T-helper 17 cell (primary cell): ENCODE measurements at places on chromosomes 2 and 18.

GRCh38 chr2:89763581-89764485 is 1072.4 kb downstream of the RPIA start:
- DNase-seq: no peak

GRCh38 chr2:67548317-67549201 is 151.4 kb downstream of the ETAA1 start:
- no peak for DNase-seq

DNA sequence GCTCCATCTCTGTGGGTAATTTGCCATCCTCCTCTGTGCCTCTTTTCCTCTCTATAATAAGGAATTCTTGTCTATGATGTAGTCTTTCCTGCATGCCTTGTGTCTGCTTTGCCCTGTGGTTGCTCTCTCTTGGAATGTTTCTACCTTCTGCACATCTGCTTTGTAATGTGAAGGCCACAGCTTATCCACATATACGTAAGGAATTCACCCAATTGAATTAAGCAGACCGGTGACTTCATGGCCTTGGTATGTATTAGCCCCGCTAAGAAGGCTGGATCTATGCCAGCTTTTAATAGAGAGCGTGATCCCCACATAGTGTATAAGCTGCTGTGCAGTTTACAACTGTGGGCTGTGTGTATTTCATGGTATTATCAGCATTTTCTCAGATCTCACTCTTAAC is 274.7 kb downstream of the RNF144A start:
- DNase-seq: no peak

- no peak for DNase-seq
Measured at GRCh38 chr2:96945014-96945413, 41.4 kb downstream of the FAM178B start.

DNA sequence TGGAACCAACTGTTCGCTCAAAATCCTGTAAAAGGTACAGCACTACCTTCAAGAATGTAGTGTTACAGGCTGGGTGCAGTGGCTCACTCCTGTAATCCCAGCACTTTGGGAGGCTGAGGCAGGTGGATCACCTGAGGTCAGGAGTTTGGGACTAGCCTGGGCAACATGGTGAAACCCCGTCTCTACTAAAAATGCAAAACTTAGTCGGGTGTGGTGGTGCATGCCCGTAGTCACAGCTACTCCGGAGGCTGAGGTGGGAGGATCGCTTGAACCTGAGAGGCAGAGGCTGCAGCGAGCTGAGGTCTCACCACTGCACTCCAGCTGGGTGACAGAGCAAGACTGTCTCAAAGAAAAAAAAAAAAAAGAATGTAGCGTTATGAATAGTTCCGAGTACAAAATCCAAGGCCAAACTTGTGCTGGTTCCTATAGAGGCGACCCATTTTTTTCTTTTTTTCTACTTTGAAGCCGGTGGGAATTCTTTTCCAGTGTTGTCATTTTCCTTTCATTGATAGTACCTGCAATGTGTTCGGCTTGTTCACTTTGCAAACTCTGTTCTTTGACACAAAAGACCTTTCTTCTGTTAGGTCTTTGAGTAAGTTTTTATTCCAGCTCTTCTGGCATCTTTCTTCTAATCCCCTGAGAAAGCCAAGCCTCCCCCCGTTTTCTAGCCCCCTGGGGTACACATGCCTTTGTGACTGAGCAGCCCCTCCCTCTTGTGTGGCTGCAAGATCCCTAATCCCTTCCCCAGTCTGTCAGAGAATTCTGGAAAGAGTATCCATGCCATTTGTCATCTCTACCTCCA is 25.1 kb downstream of the INPP5D start:
- DNase-seq: no peak

DNA sequence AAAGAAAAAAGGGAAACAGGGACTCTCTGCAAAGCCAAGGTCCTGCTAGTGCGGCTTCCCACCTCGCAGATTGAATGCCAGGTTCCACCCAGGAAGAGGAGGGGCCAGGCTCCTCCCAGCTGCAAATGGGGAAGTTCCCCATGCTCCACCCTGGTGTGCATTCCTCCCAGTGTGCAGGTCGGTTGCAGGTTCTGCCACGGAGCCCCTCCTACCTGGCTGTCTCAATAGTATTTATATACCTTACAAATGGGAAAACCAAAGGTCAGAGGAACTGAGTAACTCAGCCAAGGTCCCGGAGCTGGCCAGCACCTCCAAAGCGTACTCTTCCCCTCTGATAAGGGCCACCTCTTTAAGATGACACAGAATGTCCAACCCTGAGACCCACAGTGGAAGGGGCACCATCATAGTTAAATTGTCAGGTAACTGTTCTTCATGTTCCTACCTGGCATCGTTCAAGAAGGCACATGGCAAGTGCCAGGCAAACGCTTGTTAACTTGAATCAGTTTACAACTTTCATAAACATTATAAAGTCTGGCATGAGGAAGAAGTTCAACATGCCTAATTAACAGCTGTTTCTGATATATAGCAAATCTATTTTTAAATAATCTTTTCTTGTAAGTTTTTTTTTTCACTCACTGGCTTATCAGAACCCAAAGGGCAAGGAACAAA is 35.5 kb downstream of the POU3F3 start:
- DNase-seq: no peak

DNA sequence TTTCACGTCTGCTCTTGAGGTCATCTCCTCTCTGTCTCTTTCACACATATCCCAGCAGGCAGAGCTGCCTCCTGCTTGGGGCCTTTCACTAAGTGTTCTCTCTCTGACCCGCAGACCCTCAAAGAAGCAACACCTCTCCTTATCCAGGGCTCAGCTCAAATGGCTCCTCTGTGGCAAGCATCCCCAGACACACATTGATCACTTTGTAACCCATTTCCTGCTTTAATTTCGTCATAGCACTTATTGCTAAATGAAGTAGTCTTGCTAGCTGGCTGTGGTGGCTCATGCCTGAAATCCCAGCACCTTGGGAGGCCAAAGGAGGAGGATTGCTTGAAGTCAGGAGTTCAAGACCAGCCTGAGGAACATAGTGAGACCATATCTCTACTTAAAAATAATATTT is 41.4 kb downstream of the SGPP2 start:
- DNase-seq: no peak

DNA sequence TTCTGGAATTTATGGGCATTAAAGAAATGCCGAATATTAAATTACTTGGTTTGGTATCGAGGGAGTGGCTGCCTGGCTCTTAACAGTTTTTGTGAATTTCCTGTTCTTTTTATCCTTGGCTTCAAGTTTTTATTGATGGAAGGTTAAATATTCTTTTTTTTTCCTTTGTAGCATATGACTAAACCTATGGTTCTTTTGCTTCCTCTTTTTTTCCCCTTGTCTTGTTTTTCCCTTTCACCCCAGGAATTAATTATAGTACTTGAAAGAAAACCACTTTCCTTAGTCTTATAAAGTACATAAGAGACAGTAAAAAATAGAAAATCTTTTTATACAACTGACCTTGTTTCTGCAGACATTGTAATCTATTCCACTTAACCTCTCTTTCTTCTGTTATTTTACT is 42.4 kb downstream of the MGAT5 start:
- DNase-seq: no peak

DNA sequence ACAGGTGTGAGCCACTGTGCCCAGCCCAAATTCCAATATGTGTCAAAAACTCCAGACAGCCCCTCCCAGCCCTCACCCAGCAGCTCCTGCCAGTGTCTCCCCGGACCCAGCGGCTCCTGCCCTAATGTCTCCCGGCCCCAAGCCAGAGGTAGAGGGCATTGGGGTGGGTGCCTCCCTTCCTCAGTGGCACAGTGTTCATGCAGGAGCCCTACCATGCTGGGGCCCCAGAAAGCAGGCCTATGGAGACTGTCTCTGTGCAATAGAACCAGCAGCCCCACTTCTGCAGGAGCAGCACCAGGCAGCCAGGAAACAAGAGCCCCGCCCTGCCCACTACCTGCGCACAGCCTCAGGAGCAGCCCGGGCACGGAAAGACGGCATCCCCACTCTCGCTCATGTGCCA is 70.4 kb downstream of the EIPR1 start:
- DNase-seq: no peak

- DNase-seq: no peak
Measured at GRCh38 chr2:191748528-191749180, 70.7 kb downstream of the NABP1 start.

GRCh38 chr2:61707984-61708852 is 145.6 kb downstream of the FAM161A start:
- no peak for DNase-seq

DNA sequence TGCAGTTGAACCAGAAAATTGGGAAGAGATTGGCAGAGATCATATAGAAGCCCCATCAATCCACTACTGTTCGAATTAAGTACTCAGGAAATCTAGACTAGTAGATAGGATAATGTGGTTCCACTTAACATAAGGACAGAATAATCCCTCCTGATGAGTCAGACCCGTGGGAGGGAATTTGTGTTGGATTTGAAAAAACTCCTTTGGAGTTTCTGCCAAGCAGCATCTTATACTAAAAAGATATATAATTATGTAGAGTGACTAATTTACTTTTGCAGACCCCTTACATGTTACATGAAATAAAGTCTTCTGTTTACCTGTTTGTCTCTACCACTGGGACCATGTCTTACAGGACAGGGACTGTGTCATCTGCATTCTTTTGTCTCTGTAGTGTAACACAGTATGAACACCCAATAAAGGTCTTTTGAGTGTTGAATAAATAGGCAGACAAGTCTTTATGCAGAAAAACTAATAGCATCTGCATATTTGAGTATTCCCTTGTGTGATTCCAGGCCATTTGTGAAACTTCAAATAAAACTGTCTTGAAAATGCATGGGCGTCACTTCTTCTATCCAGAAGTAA is 122.6 kb upstream of the DNAJC10 start:
- DNase-seq: no peak

GRCh38 chr18:51614967-51615571 is 417.6 kb upstream of the MEX3C start:
- no peak for DNase-seq

- DNase-seq: no peak
Measured at GRCh38 chr2:109446278-109447131, 167.3 kb downstream of the SEPTIN10 start.

DNA sequence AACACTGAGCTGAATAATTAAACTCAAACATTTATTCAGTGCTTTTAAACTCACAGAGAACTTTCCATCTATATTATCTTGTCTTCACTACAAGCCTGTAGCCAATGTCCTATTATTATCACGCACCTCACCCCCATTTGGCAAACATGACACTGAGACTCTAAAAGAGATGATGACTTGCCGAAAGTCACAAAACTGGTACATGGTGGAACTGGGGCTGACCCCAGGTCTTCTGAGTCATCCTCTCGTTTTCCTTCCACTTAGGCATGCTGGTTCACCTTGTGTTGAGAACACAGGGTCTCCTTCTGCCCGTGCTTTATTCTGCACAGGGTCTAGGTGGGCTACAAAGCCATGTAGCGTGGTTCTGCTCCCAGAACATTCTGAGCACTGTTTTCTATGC is 230.0 kb upstream of the MGAT5 start:
- no peak for DNase-seq

- no peak for DNase-seq
Measured at GRCh38 chr2:130376433-130377293, 20.8 kb downstream of the PTPN18 start.

GRCh38 chr2:198273660-198274059 is 469.3 kb downstream of the PLCL1 start:
- no peak for DNase-seq

DNA sequence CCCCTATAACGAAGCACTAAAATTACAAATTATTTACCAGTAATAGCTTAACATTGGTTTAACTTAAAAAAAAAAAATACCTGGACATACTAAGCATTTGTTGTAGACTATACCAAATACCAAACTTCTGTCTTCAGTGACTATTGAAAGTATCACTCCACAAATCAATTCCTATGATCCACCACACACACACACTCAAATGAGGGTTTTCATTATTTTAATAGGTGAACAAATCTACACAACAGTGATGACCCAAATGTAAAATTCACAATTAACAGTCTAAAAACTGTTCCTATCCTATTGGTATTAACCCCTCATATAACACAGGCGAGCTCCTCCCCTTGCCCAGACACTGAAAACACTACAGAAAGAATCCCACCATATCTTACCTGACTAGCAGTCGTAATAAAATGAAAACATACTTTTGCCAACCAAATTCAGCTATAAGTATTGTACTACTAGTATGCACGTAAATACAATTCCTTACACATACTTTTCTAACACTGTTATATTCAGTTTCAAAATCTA is 2.5 kb downstream of the SP3 start:
- no peak for DNase-seq

DNA sequence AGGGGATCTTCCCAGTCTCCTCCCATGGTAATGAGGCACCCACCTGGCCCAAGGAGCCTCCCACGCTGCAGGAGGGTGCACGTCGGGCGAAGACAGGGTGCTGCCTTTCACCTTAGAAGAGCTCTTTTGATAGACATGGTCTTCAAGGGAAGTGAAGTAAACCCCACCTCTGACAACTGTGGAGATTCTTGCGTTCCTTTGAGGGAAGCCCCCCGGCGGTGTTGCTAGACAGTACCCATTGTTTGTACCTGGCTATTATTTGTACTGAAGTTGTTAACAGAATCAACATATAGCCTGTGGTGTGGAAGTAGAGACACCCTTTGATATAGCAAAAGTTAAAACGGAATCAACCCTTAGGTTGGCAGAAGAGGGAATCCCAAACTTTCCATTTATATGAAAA is 648.0 kb downstream of the GALR1 start:
- DNase-seq: no peak

DNA sequence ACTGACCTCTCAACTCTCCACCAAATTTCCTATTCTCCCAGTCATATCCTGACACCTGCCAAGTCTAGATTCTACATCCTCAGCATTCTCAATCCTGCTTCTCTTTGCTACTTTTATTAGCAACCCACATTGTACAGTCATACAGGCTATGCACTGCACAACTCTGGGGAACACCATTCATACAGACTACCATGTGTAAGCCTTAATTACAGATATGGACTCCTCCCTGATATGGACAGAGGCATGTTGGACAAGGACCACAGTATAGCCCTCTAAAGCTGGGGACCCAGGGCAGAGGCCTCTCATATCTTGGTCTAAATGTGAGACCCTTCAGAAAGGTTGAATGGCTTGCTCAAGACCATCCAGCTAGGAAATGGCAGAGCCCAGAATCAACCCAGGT is 36.3 kb downstream of the BOLA3 start:
- DNase-seq: no peak

- DNase-seq: no peak
Measured at GRCh38 chr2:6896930-6897759, 19.6 kb downstream of the RSAD2 start.

- no peak for DNase-seq
Measured at GRCh38 chr2:230774348-230774951, 61.8 kb downstream of the CAB39 start.

GRCh38 chr2:23456881-23457760 is 72.1 kb downstream of the KLHL29 start:
- DNase-seq: no peak
